ENCODE measurements at places on chromosomes 13 and 19.

DNA sequence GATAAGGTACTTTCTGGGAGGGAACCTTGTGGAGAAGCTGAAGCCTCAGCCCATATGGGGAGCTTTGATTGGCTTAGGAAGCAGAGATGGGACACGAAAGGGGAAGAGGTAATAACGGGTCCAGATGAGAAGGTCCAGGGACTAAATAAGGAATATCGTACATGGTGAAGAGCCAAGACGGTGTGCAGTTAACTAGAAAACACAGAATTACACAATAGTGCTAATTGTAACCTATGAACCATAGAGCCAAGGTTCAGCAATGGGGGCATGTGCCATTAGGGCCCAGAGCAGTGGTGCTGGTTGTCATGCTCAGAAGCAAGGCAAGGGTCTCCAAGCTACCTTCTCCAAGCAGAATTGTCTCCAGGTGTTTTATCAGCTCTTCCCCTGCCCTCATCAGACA, 106.1 kb downstream of the IRS2 start:
- no peak for DNase-seq

DNA sequence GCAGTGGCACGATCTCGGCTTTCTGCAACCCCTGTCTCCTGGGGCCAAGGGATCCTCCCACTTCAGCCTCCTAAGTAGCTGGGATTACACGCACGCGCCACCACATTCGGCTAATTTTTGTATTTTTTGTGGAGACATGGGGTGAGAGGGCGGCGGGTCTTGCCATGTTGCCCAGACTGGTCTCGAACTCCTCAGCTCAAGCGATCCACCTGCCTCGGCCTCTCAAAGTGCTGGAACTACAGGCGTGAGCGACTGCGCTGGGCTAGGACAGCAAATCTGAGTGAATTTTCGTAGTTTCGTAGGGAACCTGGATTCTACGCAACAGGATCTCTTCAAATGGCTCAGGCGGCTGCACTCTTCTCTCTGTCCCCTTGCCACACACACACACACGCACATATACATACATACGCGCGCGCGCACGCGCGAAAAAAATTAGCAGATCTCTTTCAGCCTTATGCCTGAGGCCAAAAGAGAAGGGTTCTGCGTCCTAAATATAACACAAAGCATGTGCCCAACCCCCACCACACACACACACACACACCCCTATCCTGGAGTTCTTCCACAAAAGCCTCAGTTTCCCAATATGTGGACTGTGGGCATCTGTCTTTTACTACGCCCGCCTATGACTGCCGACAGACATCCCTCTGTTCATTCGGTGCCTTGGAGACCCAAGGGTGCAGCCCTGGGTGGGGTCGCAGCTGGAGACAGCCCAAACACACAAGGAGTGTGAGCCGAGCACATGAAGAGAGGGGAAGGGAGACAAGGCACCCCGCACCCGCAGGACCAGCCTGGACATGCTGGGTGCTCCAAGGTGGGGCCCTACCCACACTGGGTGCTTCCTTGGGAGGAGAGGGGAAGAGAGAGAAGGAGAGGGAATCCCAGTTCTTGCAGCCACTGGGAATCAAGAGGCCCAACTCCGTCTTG, 616 bp downstream of the PINLYP start:
- no peak for DNase-seq

DNA sequence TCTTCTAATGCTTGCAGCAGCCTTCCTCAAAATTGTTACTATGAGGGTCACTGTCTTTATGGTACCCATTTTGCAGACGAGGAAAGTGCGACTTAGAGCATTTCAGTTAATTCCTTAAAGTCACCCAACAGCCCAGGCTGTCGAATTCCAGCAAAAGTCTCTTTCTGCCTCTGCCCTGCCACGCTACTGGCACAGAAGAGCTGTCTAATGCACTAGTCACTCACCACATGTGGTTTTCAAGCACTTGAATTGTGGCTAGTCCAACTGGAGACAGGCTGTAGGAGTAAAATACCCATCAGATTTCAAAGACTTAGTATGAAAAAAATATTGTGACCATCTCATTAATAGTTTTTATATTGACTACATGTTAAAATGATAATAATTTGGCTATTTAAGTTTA, 1.7 kb downstream of the FPR1 start:
- DNase-seq: no peak

- DNase-seq: no peak
Observed at GRCh38 chr19:11034449-11035213, 54.6 kb upstream of the LDLR start.

GRCh38 chr13:45393941-45394570, 24.1 kb downstream of the SLC25A30 start:
- DNase-seq: no peak

- DNase-seq: no peak
Observed at GRCh38 chr13:109790086-109790485, 3.7 kb upstream of the IRS2 start.

- no peak for DNase-seq
Observed at GRCh38 chr13:30900952-30901749, 4.9 kb upstream of the MEDAG start.

DNA sequence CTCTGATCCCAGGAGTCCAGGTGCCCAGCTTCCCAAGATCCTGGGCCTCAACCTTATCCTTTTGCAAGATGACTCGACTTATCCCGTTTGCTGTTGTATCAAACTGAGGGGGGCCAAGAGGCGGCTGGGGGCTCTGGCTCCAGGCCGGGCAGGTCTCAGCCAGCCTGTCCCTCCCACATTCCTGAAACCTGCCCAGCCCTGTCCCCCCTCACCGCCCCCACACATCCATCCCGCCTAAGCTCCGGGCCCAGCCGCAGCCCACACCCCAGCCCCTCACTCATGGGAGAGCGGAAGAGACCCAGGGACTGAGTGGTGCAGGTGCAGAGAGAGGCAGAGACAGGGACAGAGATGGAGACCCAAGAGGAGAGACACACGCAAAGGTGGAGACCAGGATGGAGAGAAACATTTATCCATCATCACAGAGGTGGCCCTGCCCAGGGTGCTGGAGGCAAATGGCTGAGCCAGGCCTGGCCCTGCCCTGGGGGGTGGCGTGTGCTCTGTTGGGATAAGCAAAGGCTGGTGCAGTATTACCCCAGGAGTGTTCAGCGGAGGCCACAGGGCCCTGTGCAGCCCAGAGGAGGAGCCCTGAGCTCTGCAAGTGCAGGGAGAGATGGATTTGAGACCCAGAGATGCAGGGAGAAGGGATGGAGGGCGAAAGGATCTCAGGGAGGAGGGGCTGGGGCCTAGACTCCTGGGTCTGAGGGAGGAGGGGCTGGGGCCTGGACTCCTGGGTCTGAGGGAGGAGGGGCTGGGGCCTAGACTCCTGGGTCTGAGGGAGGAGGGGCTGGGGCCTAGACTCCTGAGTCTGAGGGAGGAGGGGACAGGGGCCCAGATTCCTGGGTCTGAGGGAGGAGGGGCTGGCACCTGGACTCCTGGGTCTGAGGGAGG, 1.6 kb downstream of the BCAM start:
- DNase-seq: no peak

- peak; percentile 34 for DNase-seq
Observed at GRCh38 chr13:113532156-113532806, 41.8 kb upstream of the DCUN1D2 start.

DNA sequence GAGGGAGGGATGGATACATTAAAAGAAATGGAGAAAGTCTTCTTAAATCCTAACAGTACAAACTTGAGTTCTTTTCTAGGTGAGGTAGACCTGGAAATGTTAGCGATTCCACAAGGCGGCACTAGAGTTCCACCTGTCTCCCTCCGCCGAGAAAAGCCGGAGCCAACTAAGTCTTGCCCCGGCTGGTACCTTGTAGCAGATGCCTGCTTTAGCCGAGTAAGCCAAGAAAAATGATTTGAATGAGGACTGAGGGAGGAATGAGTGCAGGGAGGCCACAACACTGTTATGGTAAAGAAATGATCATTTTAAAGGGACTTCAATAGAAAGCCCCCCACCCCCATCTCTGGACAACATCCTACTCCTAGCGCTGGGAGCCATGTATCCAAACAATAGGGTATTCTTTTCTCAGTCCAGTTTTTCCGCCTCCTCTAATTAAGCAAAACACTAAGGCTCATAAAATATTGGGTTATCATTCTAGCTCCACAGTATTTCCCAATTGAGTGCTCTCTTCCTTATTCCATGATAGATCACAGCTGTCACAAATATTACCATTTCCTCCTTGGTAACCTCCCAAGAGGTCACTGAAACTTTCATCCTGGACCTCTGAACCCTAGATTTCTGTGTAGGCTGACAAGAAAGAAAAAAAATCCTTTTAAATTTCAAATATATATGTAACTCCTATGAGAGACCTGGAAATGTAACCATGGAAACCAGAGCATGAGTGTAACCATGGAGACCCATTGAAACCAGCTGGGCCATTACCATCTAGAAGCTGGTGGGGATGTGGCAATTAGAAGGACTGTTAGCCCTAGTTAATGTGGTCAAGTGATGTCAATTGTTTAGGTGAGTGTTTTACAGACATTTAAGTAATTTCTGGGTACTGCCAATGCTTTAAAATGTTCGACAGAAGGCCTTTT, 58.3 kb downstream of the GPALPP1 start:
- DNase-seq: no peak

DNA sequence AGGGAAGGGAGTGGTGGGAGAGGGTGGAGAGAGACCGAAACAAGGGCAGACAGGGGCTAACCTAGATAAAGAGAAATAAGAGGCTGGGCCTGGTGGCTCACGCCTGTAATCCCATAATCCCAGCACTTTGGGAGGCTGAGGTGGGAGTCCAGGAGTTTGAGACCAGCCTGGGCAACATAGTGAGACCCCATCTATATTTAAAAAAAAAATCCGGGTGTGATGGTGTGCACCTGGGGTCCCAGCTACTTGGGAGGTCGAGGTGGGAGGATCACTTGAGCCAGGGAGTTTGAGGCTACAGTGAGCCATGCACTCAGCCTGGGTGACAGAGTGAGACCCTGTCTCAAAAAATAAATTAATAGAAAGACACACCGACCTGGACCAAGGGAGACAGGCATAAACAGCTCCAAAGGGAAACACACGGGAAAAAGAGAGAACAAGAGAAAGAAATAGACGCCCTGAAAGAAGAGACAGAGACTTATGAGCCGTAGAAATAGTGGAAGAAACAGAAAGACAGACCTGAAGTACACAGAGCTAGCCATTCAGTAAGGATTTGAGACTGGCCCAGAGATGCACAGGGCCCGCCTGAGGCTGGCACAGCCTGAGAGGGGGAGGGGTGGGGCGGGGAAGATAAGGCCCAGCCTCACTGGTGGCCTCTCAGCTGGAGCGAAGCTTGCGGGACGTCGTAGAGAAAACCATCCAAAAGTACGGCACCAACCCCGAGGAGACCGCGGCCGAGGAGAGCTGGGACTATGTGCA, 2.2 kb downstream of the CD37 start:
- DNase-seq: no peak

DNA sequence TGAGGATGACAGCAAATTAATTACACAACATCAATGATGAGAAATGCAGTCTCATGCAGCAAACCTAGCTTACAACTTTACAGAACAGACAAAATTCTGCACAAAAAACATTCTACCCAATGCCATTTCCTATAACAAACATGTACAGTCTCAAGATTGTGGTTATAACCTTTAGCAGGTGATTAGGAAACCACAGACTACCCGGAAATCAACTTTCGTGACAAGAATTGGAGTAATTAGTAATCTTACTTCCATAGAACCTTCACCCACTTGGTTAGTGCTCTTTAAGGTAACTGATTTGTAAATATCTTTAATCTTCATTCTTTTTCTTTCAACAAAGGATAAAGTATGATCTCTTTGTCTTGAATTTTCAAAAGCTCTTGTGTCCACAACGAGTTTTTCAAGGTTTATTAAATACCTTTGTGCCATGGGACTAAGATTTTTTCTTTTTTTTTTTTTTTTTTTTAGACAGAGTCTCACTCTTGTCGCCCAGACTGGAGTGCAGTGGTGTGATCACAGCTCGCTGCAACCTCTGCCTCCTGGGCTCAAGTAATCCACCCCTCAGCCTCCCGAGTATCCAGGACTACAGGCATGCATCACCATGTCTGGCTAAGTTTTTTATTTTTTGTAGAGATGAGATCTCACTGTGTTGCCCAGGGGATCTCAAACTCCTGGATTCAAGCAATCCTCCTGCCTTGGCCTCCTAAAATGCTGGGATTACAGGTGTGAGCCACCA, 78.8 kb downstream of the MAP4K1 start:
- no peak for DNase-seq

DNA sequence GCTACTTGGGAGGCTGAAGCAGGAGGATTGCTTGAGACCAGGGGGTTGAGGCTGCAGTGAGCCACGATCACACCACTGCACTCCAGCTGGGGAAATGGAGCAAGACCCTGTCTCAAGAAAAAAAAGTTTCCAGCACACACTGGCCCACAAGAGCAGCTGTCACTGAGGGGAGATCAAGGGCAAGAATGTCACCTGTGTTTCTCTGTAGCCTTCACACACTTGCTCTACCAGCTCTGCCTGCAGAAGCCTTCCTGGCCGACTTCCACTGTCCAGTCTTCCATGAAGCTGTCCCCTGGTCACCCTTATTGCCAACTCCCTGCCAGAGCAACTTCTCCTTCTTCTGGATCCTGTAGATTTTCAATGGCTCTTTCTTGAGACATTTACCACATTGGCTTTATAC, 158.0 kb downstream of the KCTD15 start:
- DNase-seq: no peak

DNA sequence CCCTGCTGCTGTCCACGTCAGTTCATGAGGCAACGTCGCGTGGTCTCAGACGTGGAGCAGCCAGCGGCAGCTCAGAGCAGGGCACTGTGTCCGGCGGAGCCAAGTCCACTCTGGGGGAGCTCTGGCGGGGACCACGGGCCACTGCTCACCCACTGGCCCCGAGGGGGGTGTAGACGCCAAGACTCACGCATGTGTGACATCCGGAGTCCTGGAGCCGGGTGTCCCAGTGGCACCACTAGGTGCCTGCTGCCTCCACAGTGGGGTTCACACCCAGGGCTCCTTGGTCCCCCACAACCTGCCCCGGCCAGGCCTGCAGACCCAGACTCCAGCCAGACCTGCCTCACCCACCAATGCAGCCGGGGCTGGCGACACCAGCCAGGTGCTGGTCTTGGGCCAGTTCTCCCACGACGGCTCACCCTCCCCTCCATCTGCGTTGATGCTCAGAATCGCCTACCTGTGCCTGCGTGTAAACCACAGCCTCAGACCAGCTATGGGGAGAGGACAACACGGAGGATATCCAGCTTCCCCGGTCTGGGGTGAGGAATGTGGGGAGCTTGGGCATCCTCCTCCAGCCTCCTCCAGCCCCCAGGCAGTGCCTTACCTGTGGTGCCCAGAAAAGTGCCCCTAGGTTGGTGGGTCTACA, 6.6 kb downstream of the FSTL3 start:
- no peak for DNase-seq
